ENCODE measurements at places on chromosomes 1 and 21.
A peak's percentile ranks its signal among the peaks of the same experiment; 100 is the strongest.

GRCh38 chr1:88401313-88401712 lies 282.8 kb upstream of the PKN2 start:
- H3K4me3 ChIP-seq, result no peak overlapping the region
- no peaks in the 10 kb centered on the region for H3K27me3 ChIP-seq
- no peaks in the 10 kb centered on the region for H3K36me3 ChIP-seq

DNA sequence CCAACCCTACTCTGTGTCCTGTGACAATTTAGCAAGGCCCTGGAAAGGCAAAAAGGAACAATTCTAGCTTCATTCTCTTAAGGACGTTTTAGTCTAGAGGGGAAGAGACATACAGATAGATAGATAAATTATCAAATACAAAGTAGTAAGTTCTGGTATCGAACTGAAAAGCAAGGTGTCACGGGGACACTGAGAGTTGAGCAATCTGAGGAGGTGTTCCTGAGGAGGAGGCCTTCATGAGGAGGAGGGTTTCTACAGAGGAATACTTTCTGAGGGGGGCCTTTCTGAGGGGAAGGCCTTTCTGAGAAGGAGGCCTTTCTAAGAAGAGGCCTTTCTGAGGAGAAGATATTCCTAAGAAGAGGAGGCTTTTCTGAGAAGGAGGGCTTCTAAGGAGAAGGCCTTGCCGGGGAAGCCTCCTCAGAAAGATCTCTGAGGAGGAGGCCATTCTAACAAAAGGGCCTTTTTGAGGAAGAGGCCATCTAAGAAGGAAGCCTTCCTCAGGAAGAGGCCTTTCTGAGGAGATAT lies 155.9 kb upstream of the COA6 start:
- no peak overlapping the region for H3K27ac ChIP-seq
- peaks cover 35% of the 10 kb centered on the region for H3K27me3 ChIP-seq
- no peak overlapping the region for H3K4me3 ChIP-seq
- no peak for DNase-seq
- no peaks in the 10 kb centered on the region for H3K36me3 ChIP-seq
- H3K4me1 ChIP-seq, result peaks cover 12% of the 10 kb centered on the region

DNA sequence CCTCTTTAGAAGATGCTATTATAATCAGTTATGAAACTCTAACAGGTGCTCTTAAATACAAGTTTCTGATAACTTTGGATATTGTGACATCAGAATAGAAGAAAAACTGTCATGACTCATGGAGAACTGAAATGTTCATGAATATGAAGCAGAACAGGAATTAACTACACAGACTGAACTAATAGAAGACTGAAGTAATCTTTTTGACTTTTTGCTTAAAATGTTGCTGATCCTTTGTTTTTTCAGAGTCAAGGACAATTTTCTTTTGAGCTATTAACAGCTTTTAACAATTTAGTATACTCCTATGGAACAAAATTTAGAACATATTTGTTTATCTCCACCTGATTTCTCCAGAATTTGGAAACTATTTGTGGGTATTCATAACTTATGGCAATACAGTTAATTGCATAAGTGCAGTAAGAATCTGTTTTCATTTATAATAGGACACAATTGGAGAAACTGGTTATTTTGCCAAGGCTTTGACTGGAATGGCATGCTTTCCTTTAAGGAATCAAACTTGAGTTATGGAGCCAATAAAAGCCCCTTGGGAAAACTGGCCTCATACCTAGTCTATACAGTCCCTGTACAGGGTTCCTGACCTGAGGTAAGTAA lies 18.7 kb upstream of the PLA2G5 start:
- H3K4me1 ChIP-seq, result peaks cover 3% of the 10 kb centered on the region
- DNase-seq, result no peak
- peaks cover 17% of the 10 kb centered on the region for H3K27me3 ChIP-seq
- peaks cover 10% of the 10 kb centered on the region for H3K36me3 ChIP-seq

GRCh38 chr1:59692591-59692990 lies 122.2 kb upstream of the HOOK1 start:
- H3K27ac ChIP-seq, result no peak overlapping the region
- H3K27me3 ChIP-seq, result no peaks in the 10 kb centered on the region
- peaks cover 12% of the 10 kb centered on the region for H3K4me1 ChIP-seq
- H3K4me3 ChIP-seq, result no peak overlapping the region
- no peaks in the 10 kb centered on the region for H3K36me3 ChIP-seq
- DNase-seq, result no peak

DNA sequence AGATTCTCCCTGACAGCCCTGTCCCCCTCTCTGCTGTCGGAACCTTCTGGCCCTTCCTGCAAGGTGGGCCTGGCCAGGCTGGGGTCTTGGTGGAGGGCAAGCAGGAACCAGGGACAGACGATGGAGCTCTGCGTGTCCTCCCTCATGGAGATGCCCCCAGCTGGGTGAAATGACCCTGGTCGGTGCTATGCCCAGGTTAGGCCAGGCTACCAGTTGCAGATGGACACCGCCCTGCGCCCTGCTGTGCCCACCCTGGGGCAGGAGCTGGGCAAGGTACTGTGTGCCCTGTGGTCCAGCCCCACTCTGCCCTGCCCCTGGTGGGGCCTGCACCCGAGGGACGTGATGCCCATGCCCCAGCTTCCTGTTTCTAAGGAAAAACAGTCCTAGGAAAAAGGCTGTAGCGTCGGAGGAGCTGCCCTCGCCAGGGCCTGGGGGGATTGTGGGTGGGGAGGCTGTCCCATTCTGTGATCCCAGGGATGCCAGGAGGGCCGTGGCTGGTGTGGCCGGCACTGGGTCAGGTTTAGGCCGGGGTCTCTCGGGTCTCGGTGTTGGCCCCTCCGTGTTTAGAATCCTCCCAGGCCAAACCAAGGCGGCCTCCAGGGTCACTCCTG lies 77.6 kb downstream of the MORN1 start:
- peaks cover under 1% of the 10 kb centered on the region for H3K36me3 ChIP-seq
- no peak for DNase-seq
- H3K4me3 ChIP-seq, result no peak overlapping the region
- H3K27ac ChIP-seq, result peak overlapping the region; percentile 36
- H3K4me1 ChIP-seq, result peaks cover 4% of the 10 kb centered on the region

GRCh38 chr1:20082772-20083171 lies 12.8 kb downstream of the PLA2G5 start:
- H3K4me1 ChIP-seq, result peaks cover 8% of the 10 kb centered on the region
- no peaks in the 10 kb centered on the region for H3K36me3 ChIP-seq
- peaks cover 14% of the 10 kb centered on the region for H3K27me3 ChIP-seq
- H3K4me3 ChIP-seq, result no peak overlapping the region

- H3K27ac ChIP-seq, result no peak overlapping the region
- no peak overlapping the region for H3K4me3 ChIP-seq
- H3K36me3 ChIP-seq, result no peaks in the 10 kb centered on the region
- DNase-seq, result no peak
- peaks cover 41% of the 10 kb centered on the region for H3K27me3 ChIP-seq
Measured at GRCh38 chr1:110555807-110556470, 37.0 kb upstream of the KCNA10 start.

- H3K4me3 ChIP-seq, result peak overlapping the region; percentile 49
- peaks cover 31% of the 10 kb centered on the region for H3K4me1 ChIP-seq
- peaks cover 11% of the 10 kb centered on the region for H3K36me3 ChIP-seq
- DNase-seq, result peak; percentile 69
Measured at GRCh38 chr1:241627453-241628259, 12.5 kb downstream of the CHML start.
